ENCODE measurements at places on chromosomes 16 and 17.

- peak; percentile 99 for DNase-seq
Measured at GRCh38 chr17:29613352-29613837, 9.3 kb downstream of the CORO6 start.

- no peak for DNase-seq
Measured at GRCh38 chr16:57471852-57472664, 9.6 kb downstream of the POLR2C start.

DNA sequence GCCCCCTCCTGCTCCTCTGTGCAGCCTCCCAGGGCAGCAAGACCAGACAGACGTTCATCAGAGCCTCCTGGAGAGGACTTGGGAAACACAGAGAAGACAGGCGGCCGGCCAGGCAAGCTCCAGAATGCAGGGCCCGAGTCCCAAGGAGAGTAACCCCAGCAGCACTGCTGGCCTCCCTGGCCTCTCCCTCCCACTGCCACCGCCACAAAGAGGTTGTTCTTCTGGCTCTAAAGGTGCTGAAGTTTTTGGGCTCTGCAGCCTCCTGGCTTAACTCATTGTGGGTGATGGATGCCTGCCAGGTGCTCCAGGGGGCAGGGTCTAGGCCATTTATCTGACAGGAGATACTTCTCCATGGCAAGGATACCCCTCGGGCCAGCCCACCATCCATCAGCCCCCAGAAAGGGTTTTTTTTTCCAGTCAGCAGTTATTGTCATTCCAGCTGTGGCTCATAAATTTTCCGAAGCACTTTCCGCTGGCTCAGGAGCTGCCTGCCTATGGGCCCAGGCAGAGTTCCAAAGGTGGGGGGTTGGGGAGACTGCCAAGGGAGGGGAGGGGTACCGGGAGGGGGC, 32.0 kb upstream of the MRPS23 start:
- no peak for DNase-seq

DNA sequence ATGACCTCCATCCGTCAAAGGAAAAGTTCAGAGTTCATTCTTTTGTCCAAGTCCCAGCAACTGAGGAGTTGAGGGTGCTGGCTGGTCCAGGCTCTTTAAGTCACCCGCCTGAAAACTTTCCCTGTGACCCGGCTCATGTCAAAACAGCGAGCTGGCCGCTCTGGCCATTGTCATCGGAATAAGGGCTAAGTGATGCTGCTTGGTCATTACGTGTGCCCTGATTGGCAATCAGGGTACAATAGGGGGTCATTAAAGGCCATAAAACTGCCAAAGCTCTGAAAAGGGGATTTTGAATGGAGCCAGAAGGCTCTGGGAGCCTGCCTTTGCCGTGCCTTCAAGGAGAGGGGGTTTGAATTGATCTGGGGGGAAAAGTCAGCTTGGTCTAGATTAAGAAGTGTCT, 88.5 kb upstream of the IRX3 start:
- no peak for DNase-seq

GRCh38 chr16:9807302-9807701, 374.9 kb downstream of the GRIN2A start:
- DNase-seq, result no peak

- DNase-seq, result no peak
Measured at GRCh38 chr16:9578459-9578858, 487.0 kb downstream of the HAPSTR1 start.

- no peak for DNase-seq
Measured at GRCh38 chr17:27896701-27897100, 3.5 kb upstream of the LYRM9 start.

- no peak for DNase-seq
Measured at GRCh38 chr17:1227917-1228780, 42.1 kb upstream of the BHLHA9 start.

GRCh38 chr17:27356091-27356705, 62.3 kb downstream of the WSB1 start:
- DNase-seq, result no peak

DNA sequence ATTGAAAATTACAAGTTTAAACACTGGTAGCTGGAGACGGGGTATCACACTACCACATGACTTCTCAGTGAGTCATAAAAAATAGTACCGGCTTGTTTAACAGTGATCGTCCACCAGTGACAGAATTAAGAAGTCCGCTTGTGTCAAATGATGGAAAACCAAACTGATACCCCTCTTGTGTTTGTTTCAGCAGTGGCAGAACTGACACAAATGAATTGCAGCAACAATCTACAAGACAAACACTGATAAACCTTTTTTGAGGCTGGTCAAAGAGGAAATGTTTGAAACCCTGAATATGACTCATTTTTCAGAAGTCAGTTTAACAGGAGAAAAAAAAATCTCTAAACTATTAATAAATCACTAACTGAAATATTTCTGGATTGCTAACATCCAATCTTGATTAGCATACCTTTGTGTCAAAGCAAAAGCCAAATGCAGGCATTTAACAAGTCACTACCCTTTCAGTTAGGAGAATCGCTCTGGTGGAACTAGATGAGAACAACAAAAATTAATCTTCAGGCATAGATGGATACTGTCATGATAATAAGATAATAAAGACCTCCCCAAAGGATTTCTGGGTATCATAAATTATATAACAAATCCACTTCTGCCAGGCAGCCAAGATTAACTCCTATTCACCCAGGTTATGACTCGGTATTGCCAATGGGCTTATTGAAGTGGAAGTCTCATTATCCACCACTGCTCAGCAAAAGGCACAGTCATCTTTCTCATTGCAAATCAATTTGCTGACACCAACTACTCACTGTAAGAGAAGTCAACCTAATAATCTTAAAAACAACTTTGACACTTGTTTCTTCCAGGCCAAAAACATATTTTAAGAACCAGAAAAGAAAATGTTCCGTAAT, 20.8 kb downstream of the DCUN1D3 start:
- DNase-seq, result no peak

GRCh38 chr16:26453215-26453614, 613.5 kb upstream of the C16orf82 start:
- DNase-seq, result no peak

- DNase-seq, result no peak
Measured at GRCh38 chr17:75626496-75627038, 6.7 kb upstream of the SMIM5 start.

DNA sequence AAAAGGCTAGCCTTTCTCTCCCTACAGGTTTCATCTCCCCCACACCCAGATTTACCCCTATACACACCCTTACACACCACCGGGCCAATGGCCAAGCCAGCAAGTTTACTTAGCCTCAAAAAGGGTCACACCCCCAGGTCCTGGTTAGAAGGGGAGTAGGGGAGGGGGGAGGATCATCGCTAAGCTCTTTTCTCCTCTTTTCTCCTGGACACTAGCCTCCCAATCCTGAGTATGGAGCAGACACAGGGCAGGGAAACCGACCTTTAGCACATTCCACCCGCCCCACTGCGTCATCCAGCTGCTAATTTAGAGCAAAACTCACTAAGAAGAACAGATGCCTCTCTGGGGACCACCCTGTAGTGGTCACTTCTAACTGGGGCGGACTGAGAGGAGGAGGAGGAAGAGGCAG, 4.4 kb downstream of the ACLY start:
- no peak for DNase-seq

DNA sequence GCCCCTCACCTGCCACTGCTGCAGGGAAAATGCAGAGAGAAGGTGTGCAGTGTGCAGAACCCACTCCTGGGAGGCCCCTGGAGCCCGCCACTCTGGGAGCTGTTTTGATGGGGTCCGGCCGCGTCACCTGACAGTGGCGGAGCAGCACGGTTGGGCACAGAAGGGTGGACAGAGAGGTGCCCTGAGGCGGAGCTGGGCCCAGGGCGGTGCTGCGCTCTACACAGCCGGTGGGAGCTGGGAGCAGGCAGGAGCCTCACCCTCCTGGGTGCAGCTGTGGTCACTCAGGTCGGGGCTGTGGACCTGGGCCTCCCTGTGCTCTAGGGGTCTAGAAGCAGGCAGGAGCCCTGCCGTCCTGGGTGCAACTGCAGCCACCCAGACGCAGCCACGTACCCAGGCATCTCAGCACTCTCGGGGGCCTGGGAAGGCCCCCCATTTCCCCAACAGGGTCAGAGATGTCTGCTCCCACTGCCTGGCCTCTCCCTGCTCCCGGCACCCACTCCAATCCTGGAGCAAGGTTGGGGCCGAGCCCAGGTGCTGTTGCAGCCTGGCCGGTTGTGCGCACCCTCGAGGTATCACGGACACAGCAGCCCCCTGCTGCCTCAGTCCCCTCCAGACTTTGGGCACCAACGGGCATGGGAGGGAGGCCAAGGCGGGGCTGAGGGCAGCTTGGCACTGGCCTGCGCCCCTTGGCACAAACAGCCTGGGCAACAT, 304.4 kb upstream of the AXIN2 start:
- DNase-seq, result no peak

GRCh38 chr17:67411397-67411796, 34.3 kb downstream of the PITPNC1 start:
- DNase-seq, result no peak

- no peak for DNase-seq
Measured at GRCh38 chr16:19001788-19002187, 18.1 kb downstream of the TMC7 start.

- no peak for DNase-seq
Measured at GRCh38 chr17:65198653-65199382, 61.6 kb downstream of the RGS9 start.

- DNase-seq, result no peak
Measured at GRCh38 chr16:84823484-84823883, 3.7 kb downstream of the CRISPLD2 start.

DNA sequence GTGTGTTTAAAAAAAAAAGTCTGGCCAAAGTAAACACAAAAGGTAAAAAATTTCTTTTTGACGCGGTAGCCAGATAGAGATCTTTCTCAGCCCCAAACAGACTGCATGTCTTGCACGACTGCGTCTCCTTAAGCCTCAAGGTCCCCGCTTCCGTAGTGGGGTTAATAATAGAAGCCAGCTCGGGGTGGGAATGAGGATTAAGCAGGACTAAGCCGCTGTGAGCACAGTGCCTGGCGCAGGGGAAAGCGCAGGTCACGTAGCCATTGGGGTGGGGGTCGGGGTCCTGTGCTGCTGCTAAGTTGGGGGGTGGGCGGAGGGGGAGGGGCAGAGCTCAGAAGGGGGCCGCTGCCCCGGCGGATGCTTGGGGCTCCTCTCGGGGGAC, 521 bp downstream of the GGA2 start:
- DNase-seq, result no peak

DNA sequence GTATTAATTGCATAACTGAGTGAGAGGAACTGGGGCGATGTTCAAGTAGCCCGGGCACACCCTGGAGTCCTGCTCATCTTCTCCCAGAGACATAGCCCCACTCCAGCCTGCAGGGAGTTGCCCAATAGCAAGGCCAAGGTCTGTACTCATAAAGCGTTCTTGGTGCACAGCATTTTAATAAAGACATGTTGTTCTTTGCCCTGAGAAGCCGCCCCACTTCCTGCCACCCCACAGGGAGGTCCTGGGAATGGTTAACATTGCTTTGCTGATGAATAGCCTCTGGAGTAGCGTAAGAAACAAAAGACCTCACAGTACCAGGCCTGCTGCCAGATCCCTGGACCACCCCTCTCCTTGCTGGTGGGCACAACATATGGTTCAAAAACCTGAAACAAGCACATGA, 21.6 kb upstream of the CDH1 start:
- no peak for DNase-seq

- DNase-seq, result no peak
Measured at GRCh38 chr17:63495491-63495890, 18.6 kb downstream of the ACE start.

DNA sequence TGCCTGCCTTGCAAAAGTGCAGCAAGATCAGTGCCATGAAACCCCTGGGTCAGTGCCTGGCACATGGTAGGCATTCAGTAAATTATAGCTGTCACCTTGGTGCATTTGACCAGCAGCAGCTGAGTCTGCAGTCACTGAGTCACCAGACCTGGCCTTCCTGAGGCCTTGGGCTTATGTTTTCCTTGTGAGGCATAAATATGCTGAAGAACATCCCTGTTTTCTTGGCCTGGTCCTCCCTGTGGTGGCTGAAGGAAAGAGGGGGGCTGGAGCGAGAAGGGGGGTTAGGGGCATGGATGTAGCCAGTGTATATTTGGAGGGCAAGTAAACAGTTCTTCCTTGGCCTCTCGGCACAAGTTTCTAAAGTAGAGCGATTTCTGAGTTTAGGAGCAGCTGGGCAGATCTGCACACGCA, 26.5 kb downstream of the EPN2 start:
- DNase-seq, result no peak

DNA sequence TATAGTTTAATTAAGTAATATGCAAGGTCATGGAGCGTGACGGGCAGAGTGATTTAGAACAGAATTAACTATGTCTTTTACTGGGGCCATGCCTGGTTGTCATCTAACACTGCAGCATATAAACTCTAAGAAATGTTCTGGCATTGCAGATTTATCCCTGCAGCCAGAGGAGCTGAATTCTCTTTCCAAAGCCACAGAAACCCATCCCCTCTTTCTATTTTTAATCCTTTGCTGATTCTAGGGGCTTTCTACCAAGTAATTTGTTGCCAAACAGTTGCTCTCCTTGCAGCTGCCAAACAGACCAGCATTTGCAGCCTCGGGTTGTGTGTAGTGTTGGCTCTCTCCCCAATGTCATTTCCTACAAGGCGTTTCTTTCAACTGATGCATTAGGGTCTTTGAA, 243.2 kb upstream of the MON1B start:
- DNase-seq, result no peak

GRCh38 chr16:20611975-20612481, 35.9 kb upstream of the ACSM2B start:
- DNase-seq, result no peak

DNA sequence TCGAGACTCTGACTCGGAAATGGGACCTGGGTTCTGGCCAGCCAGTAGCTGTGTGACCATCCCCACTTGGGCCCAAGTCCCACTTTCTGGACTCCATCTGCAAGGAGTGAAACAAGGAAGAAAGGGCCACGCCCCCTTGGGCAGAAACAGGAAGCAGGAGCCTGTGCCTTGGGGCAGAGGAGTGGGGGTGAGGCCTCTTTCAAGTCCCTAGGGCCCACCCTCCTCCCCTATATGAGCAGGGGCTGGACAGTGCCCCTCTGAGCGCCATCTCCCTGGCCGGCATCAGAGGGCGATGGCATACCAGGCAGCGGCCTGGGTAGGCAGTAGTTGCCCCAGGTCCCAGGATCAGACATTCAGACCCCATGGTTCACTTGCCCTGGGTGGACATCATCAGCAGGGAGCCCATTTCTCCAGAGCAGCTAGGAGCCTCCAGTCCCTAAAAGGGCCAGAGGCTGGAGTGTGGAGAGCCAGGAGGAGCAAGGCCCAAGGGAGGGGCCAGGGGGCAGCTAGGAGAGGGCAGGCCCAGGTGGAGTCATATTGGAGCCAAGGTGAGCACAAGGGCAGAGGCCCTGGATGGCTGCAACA, 7.1 kb downstream of the BCAR1 start:
- no peak for DNase-seq

GRCh38 chr17:65022751-65023700, 33.5 kb downstream of the GNA13 start:
- DNase-seq, result no peak

GRCh38 chr17:29758255-29758654, 135.5 kb upstream of the CORO6 start:
- no peak for DNase-seq

- DNase-seq, result no peak
Measured at GRCh38 chr17:44761932-44762810, 3.4 kb downstream of the ADAM11 start.

GRCh38 chr17:59094861-59095530, 11.7 kb downstream of the TRIM37 start:
- no peak for DNase-seq

Data from stimulated activated CD4-positive, alpha-beta T cell treated with anti-CD3 and anti-CD28 coated beads, Interleukin-4, amount 100 ng/mL, for 48 hours (primary cell).